ENCODE measurements at places on chromosomes 11 and 22.

- DNase-seq, result peak; percentile 35
Measured at GRCh38 chr11:10540546-10540914, 457 bp downstream of the RNF141 start.

DNA sequence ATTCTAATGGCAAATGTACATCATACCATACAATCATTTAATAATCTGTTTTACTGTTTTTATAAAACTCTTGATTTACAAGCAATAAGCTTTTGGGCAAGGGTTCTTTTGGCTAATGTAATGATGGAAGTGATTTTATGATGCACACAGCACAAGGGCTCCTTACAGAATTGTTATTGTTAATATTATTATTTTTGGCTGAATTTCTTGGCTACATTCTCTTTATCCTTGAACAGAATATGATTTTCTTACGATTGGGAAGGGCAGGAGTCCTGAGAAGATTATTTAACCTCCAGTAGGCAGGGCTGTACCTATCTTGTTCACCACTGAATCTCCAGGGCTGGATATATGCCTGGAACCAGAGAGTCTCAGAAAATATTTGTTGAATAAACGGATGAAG is 70.4 kb upstream of the ARHGAP20 start:
- no peak for DNase-seq

DNA sequence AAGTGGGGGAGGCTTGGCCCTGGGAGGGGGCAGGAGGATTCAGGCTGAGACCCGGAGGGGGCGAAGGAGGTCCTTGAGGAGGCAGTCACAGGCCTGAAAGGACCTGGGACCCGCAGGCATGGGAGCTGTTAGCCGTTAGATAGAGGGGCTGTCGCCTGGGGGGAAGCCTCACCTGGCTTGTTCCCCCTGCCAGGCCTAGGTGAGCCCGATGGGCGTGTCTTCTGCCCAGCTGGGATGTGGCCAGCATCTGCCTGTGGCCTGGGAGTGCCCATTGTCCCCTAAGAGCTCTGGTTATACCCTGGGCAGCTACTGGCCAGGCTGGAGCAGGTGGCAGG is 1.8 kb upstream of the DUSP8 start:
- no peak for DNase-seq

DNA sequence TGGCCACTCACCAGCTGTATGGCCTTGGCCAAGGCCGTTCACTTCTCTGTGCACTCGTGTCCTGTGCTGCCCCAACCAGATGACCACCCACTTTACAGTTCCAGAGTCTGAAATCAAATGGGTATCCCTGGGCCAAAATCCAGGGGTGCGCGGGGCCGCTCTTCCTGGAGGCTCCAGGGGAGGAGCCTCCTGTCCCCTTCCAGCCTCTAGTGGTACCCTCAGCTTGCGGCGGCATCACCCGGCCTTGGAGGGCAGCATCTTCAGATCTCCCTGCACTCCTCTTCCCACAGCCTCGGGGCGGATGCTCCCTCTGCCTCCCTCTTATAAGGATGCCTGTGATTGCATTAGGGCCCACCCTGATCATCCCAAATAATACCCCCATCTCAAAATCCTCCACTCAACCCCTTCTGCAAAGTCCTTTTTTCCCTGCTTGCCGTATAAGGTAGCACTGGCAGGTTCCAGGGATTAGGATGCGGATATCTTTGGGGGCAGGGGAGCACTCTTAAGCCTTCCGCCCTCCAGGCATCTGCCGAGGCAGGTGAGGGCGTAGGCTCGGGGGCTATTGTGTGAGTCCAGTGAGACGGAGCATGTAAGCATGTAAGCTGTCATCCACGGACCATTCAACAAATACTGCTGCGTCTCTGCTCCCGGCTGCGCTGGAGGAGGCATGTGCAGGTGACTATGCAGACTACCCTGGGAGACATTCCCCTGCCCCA is 24.4 kb upstream of the SHISAL1 start:
- no peak for DNase-seq

- no peak for DNase-seq
Measured at GRCh38 chr11:111659201-111660115, 57.2 kb downstream of the SIK2 start.

GRCh38 chr11:83280256-83280655 is 5.9 kb downstream of the CCDC90B start:
- peak; percentile 37 for DNase-seq

DNA sequence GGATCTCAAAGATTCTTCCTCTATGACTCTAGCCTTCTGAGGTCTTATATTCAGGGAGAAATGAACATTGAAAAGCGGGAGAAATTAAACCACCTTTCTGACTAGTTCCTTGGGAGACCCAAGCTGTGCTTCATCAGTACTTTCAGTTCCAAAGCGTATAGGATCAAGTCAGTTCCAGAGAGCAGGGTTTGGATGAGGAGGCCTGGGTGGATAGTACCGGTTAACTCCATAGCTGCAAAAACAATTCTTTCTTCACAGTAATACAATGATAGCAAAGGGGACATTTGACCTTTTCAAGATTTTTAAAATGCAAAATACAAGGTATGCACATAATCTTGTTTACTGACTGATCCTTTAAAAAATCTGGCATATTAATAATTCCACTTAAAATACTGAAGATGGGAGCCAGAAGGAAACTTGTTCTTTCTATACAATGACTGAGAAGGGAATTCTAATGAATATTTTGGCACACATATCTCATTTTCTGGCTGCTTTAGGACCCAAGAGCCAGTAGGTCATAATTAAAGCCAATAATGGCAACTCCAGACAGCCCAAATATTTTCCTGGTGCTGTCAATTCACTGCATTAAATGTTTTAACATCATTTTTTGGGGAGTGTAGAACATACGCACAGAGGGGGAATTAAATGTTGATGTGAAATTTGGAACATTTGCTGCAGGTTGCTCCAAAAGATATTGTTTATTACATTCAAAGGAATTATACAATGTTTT is 16.0 kb downstream of the ADM start:
- DNase-seq, result no peak

- no peak for DNase-seq
Measured at GRCh38 chr22:19232623-19233022, 54.1 kb upstream of the SLC25A1 start.

- peak; percentile 30 for DNase-seq
Measured at GRCh38 chr22:36385491-36386350, 2.0 kb downstream of the MYH9 start.

GRCh38 chr22:48398181-48398905 is 1429.3 kb downstream of the BRD1 start:
- DNase-seq, result no peak

GRCh38 chr22:27022896-27023361 is 365.5 kb downstream of the MIAT start:
- no peak for DNase-seq

DNA sequence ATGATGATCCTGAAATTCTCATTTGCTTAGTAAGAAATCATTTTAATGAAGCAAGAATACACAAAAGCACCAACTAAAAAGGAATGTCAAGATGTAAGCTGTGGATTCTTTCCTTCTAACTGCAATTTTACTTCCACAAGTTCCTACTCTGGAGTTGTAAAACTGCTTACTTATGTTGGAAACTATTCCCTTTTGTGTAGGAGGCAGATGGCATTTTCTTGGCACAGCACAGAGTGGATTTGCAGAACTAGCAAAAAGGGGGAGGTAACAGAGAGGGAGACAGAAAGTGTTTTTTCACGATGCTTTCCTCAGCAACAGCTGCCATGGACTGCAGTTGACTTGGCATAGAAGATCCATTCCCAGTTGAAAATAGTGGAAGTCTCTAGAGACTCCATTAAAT is 1112.0 kb upstream of the RAG2 start:
- peak; percentile 6 for DNase-seq

GRCh38 chr22:30652852-30653251 is 14.8 kb downstream of the DUSP18 start:
- no peak for DNase-seq

DNA sequence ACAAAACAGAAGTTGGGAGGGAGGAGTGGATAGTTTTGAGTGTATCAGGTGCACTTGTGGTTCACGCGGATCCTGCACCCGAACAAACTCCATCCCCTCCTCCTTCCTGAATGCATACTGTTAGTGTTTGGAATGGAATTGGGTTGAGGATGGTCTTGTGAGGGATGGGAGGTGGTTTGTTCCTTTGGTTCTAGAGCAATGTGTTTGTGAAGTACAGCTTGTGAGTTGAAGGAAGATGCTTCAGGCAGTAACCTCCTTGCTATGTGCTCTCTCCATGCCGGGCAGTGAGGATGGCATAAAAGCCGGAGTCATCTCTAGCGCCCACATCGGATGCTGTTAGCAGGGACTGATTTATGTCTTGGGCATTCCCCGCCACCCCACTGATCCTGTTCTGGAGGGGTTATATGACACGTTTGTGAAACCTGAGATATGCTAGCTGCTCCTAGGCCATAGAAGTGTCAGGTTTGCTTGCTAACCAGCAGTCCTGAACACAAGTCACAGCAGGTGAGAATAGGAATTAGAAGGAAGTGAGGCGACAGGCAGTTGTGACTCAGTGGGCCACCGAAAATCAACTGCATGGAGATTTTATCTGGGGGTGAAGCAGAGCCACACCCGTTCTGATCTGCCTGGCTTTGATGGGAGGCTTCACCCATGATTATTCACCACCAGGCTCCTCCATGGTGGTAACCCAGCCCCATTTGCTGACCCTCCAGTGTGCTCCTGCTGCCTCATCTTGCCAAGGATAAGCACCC is 2.2 kb downstream of the BCR start:
- DNase-seq, result no peak
